ENCODE measurements at places on chromosomes 7 and 10. TPM values are rescaled to one million over a fixed set of nuclear protein-coding genes. Genes with fewer than 3 reads are reported as not detected.

GRCh38 chr10:19958787-19959186 is 142.6 kb downstream of the PLXDC2 start:
- no peak for DNase-seq

FOXK1 gene
- 30.2 TPM for total RNA-seq

GRCh38 chr10:113329121-113329596 is 223.7 kb upstream of the HABP2 start:
- DNase-seq, result no peak

DNA sequence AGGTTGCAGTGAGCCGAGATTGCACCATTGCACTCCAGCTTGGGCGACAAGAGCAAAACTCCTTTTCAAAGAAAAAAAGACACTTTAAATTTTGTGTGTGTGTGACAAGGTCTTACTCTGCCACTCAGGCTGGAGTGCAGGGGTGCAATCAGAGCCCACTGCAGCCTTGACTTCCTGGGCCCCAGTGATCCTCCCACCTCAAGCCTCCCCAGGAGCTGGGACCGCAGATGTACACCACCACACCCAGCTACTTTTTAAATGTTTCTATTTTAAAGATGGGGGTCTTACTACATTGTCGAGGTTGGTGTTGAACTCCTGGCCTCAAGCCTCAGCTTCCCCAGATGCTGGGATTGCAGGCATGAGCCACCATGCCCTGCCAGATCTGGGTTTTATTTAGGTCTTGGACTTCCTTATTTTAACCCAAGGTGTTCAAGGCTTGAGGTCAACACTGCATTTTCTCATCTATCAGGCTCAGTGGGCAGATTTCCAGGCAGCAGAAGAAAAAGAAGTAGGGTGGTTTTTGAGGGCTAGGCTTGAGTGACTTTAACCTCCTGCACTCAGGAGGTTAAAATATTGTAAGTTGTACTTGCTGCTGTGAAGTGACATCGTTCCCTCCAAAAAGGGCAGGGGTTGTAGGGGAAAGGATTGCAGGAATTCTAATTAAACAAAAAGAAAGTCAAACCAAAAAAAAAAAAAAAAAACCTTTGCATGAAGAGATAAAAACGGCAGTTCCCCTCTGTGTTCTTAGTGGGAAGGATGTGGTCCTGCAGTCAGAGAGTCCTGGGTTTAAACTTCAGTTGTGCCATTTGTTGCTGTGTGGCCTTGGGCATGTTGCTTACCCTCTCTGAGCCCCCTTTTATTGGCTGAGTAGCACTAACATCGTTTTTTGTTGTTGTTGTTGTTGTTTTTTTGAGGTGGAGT is 71.5 kb downstream of the CARD11 start:
- peak; percentile 33 for DNase-seq

WDFY4 gene
- total RNA-seq, result 10.1 TPM

SLC39A12 gene
- total RNA-seq, result 0.35 TPM

DNA sequence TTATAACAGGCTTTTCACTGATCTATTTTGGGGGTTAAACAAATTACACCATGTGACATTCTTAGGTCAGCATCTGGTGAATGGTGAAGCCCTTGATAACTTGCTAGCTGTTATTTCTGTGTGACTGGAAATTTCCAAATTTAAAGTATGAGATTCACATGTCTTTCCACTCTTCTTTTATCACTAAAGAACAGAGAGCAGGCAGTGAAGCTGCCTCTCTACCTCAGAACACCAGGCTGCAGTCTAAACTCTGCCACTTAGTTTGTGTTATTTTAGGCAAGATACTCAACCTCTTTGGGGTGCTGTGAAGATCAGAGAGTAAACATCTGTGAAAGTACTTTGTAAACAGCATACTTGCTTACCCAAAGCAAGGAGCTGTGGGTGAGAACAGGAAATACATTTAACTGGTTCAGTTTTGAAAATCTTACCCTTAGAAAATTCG is 15.5 kb upstream of the SP4 start:
- DNase-seq, result no peak

STK31 gene
- total RNA-seq, result 0.10 TPM

- DNase-seq, result no peak
These were observed 13.9 kb downstream of the TMEM176A start for GRCh38 chr7:150814328-150815001.

GRCh38 chr10:60955316-60955715 is 11.3 kb upstream of the RHOBTB1 start:
- DNase-seq, result no peak

LRMDA gene
- total RNA-seq, result 26.6 TPM

DNA sequence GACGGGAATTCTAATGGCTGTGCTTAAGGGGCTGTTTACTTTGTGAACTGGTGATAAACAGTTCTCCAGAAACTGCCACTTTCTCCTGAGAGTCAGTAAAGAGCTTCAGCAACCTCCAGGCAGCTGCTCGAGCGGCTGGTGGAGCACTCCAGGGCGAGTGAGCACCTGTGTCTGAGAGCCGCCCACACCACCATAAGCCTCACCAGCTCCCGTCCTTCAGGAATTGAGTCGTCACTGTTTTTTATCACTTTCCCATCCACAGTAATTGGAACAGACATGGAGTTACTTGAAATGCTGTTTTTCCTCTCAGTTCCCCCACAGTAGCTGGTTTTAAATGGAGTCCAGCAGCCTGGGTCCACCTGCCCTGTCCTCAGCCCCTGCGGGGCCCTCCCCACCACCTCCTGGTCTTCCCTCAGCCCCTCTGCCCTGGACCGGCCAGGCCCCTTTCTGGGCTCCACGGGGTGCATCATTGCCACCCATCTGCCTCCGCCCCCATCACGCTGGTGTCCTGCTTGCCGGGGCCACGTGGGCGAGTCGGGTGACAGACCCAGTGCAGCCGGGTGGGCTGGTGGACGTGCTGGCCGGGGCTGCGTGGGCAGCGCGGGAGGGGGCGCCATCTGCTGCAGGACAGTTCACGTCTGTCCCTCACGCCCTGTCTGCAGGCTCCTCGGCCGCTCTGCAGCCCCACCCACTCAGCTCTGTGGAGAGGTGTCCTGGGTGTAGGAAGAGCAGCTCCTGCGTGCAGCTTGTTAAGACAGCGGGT is 56.0 kb downstream of the NKX6-2 start:
- DNase-seq, result no peak

- no peak for DNase-seq
These were observed 24.3 kb downstream of the CSTF2T start for GRCh38 chr10:51675088-51675487.

DNA sequence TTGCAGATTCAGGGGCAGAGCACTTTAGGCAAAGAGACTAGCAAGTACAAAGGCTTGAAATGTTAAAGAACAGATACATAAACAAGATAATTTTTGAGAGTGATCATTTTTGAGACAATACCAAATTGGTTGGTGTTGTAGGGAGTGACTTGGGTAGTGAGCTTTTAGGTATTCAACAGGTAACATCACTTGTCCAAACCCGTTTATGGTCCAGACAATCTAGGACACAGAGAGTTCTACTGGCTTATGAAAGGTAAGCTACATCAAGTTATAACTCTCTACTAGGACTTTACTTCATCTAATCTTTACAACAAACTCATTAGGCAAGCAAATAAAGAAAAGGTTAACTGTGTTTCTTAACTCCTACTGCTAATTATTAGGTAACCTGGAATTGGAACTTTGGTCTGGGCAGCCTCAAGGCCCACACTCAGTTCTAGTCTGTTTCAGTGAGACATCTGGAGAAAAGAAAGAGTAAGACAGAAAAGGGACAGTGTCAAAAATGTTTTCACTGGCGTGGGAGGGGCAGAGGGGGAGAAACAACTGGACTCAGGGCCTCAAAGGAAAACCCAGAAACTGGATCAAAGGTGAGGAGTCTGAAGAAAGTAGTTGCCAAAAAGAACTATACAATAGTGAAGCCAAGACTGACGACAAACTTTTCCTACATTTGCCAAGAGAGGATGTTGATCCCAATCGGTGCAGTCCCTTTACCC is 39.2 kb downstream of the GNAT3 start:
- no peak for DNase-seq

DNA sequence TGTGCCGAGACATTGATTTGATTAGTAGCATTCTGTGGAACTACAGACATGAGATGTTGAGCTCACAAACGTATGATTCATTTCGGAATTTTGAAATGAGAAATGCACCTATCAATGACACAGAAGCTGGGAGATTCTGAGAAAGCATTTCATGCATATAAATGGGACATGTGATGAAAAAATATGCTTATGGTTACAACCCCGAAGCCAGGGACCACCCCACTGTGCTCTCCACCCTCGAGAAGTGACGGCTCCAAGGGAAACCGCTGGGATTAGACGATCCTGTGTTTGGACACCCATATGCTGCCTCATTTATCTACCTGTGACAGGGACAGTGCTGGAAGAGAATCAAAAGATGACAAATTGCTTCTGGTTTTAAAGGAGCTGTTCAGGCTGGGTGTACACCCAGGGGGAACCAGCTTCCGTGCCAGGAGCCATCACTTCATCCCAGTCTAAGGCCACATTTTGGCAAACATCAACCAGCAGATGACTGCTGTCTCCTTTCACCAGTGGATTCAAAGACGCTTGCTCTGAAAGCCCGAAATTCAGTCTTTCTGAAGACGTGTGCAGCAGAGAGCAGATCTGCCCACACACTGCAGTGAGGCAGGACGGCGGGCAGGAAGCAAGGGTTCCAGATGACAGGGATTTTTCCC is 109.9 kb downstream of the ATXN7L1 start:
- DNase-seq, result peak; percentile 12

GRCh38 chr7:41416208-41416595 is 286.7 kb downstream of the INHBA start:
- DNase-seq, result no peak

- no peak for DNase-seq
These were observed 82.6 kb upstream of the NPVF start for GRCh38 chr7:25310896-25311295.

All from mesenteric fat pad (tissue), 1 donor.